ENCODE measurements at places on chromosomes 6 and 20.

DNA sequence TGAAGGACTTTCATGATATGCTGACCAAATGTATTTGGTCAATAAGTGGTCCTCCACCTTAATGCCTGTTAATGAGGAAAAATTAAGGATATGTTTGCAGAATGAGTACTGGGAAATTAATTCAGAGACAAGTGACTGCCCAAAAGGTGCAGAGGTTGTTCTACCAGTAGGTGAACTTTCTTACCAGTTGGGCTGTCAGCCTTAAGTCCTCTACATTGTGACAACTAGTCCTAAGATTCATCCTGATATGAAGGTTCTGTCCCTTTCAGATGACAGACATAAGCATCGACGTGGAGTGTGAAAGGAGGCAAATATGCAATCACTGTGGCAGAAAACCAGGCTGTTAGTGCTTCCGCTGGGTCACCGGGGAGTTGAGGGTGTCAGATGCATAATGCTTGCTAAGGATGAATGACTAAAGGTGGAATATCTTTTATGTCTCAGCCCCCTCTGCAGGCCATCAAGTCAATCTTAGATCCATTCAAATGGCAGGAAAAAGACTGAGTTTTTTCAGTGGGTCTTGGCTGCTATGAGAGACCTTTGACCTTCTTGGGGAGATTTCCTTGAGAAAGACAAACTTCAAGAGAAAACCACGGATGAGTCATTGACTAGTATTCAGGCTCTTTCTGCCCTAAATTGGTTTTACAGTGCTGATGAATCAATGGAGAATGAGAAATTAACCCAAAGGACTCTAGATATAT lies 226.0 kb downstream of the TPBG start:
- peak; percentile 61 for DNase-seq

DNA sequence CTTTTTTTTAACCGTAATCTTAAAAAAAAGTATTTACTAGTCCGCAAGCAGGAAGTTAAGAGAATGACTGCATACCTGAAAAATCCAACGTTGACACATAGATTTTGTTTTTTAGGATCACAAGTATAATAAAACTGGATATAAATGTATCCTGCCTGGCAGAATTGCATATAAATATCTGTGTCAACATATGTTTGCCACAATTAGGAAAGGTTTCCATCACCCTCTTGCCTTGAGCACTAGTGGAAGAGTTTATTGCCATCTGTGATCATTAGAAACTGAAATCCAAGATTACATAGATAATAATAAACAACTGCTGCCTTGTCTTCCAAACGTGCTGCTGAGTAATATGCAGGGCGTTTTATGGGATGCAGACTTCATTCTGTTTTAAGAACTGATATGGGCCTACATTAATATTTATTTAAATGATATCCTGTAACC lies 27.9 kb downstream of the PLEKHG1 start:
- DNase-seq = no peak

- DNase-seq = no peak
Measured at GRCh38 chr6:16252686-16253299, 14.4 kb downstream of the GMPR start.

- no peak for DNase-seq
Measured at GRCh38 chr20:8764344-8764962, 304.4 kb upstream of the PLCB4 start.

DNA sequence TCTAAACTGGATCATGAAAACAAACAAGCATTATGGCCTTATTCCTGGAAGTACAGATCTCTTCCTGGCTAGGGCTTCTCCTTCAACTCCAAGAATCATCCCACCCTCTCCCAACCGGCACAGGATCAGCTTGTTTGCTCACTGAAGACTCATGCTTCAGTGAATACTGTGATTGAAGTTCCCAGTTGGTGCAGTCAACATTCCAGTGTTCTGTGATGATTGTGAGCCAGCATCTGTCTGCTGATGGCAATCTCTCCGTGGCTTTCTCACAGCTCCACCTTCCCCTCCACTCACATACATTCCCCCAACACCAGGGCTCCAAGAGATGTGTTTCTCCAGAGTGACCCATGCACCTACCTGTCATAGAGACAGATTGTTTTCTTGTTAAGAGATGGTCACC lies 421.3 kb upstream of the BTBD3 start:
- no peak for DNase-seq

- DNase-seq = no peak
Measured at GRCh38 chr6:90494067-90494780, 92.6 kb downstream of the MAP3K7 start.

DNA sequence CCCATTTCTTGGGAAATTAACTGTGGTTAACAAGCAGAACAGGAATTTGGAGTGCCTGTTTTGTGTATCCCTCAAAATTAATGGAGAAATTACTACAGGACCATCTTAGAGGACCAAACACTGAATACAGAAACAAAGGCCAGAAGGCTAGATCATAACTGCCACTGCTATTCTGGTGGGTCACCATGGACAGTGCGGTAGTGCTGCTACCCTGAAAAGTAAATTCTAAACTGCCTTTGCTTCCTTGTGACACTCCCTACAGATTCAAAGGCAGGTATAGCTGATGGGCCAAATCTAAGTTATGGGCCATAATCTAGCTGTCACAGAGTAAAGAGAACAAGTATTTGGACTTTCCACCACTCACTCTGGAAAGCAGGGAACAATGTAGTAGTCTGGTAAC lies 575.8 kb upstream of the ADGRB3 start:
- no peak for DNase-seq

DNA sequence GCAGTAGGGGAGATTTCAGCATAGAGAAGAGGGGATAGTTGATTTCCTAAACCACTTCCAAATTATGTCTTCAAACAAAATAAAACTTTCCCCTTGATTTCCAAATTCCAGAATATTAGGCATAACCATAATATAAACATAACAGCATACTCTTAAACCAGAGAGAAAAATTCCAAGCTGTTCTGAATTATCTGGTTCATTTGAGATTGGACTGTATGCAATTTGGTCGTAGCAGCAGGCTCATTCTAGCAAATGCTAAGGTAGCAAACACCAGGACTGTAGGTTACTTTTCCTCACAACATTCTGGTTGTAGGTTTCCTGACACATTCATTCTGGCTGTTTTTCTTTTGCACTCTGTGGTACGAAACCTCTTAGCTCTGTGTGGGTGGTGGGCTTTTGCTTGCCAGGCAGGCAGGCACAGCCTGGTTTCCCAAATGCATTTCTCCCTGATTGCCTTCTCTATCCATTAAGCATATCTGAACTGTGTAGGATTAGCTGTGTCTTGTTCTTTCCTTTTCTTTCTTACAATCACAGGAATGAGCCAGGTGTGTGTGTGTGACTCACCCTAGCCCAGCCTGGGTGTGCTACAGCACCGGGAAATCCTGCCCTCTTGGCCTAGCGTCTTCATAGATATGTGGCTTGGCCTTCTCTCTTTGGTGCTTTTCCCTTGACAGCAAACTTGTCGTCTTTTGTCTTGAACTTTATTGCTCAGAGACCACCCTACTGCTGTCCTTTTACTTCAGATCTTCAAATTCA lies 77.1 kb downstream of the JARID2 start:
- no peak for DNase-seq

DNA sequence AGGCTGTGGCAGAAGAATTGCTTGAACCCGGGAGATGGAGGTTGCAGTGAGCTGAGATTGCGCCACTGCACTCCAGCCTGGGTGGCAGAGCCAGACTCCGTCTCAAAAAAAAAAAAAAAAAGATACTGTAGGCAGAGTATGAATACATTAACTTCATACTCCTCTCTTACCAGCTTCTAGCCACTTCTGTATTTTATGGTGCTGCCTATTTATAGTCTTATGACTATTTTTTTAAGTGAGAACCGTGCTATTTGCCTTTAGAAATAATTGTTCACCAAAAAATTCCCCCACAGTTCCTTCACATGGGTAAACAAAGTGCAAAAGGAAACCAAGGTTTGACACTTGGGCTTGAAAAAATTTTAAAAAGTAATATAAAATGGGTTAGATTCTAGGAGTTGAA lies 1.5 kb upstream of the SNRNP48 start:
- DNase-seq = no peak

DNA sequence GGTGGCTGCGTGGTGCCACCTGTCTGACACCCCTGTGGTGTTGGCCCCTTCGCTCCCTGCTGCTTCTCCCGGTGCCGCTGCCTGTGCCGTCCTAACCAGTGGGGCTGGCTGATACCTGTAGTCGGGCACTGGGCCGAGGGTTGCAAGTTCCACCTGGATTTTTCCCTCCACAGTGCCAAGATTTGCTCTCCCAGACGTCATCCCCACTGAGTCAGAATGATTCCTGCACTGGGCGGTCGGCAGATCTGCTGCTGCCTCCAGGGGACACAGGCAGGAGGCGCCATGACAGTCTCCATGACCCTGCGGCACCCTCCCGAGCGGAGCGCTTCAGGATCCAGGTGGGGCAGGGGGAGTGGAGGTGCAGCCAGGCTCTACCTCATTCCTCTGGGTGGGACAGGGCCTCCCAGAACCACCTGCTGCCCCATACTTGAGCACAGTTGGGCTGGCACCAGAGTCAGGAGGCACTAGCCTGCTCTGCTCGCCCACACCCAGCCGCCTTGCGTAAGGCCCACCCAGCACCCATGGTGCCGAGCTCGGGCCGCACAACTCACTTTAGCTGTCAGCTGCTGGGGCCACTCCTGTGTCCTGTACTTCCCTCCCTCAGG lies 60.2 kb downstream of the TCP11 start:
- DNase-seq = no peak

GRCh38 chr6:121590438-121590837 lies 155.0 kb downstream of the GJA1 start:
- no peak for DNase-seq

DNA sequence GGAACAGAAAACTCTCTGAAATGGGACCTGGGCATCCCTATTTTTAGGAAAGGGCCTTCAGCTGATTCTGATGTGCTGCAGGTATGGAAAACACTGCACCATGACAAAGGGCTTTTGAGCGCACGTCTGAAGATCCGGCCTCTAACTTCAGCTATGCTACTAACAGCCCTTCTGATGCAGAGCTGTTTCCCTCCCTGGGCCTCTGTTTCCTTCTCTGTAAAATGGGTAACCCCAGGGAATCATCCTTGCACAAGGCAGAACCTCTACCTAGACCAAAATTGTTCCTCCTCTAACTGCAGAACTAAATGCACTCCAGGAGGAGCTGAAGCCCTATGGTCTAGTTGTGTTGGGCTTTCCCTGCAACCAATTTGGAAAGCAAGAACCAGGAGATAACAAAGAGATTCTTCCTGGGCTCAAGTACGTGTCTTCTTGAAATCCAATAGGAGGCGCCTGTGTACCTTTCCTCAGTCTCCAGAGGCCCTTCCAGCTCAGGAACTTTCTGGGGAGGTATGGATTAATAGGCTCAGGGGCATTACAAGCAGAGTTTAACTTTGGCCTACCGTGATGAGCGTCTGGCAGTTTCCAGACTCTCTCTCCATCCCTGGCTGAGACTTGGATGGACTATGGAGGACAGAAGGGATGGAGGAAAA lies 5.9 kb downstream of the GPX5 start:
- no peak for DNase-seq

GRCh38 chr6:67666177-67666964 lies 968.7 kb upstream of the ADGRB3 start:
- DNase-seq = no peak

DNA sequence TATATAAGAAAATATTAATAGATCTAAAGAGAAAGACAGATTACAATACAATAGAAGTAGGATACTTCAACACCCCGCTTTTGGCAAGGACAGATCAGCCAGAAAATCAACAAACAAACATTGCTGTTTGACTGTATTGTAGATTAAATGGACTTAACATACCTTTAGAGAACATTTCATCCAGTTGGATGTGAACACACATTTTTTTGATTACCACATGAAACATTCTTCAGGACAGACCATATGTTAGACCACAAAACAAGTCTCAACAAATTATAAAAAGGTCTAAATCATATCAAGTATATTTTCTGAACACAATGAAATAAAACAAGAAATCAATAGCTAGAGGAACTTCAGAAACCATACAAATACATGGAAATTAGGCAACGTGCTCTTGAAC lies 148.2 kb downstream of the TRMT11 start:
- DNase-seq = no peak

DNA sequence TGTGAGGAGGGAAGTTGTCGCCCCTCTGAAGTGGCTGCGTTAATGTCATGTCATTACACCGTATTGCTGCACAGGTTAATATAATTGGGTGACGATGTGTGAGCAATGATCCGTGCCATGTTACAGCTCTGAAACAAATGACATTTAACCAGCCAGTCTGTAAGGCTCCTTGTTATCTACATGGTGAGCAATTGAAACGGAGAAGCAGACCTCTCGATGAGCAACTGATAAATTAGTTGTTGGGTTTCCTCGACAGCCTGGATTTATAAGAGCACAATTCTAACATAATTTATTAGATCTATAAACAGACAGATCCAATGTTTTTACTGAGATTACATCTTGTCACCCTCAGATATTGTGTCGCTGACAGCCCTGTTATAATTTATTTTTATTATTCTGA lies 49.9 kb upstream of the MAFB start:
- DNase-seq = no peak

DNA sequence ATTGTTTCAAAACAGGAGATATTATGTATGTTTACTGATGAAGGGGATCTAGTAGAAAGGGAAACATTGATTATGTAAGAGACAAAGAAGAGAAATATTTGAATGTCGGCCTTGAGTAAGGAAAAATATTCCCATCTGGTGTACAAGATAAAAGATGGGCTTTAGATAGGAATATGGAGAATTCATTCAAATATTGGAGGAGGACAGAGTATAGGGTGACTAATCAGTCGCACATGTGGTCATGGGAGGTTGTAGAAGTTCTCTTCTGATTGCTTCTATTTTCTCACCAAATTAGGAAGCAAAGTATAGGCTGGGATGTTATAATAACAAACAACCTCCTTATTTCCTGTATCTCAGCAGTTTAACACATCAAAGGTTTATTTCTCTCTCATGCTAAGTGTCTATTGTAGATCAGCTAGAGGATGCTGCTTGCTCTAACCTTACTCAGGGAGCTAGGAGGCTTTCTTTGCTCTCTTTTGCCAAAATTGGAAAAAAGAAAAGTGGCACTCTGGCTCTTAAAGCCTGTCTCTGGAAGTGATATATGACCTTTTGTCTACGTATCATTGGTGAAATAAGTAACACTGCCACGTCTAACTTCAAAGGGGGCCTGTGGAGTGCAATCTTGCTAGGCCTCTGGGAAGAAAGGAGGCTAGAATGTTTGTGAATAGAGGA lies 1.2 kb upstream of the HDDC2 start:
- no peak for DNase-seq

DNA sequence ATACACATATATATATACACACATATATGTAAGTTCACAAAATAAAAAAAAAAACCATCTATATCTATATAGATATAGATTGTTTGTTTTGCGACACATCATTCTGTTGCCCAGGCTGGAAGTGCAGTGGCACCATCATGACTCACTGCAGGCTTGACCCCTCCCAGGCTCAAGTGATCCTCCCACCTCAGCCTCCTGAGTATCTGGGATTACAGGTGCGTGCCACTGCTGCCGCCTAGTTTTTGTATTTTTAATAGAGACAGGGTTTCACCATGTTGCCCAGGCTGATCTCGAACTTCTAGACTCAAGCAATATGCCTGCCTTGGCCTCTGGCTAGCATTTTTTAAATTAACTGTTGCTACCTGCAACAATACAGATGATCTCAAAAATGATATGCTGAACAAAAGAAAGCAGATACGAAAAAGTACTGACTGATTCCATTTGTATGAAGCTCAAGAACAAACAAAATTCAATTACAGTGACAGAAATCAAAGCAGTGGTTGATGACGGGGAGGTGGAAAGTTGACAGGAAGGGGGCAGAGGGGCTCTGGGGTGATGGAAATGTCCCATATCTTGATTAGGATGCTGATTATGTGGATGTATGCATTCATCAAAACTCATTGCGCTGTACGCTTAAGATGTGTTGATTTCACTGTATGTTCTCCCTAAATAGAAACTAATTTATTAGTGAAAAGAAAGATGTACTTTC lies 49.6 kb downstream of the ATXN1 start:
- DNase-seq = no peak

GRCh38 chr20:44746367-44747165 lies 901 bp downstream of the KCNK15 start:
- DNase-seq = no peak

All from brain pericyte (primary cell).